ENCODE measurements at places on chromosomes 6 and 20.

- DNase-seq, result no peak
Measured at GRCh38 chr20:22226849-22227700, 357.3 kb downstream of the FOXA2 start.

DNA sequence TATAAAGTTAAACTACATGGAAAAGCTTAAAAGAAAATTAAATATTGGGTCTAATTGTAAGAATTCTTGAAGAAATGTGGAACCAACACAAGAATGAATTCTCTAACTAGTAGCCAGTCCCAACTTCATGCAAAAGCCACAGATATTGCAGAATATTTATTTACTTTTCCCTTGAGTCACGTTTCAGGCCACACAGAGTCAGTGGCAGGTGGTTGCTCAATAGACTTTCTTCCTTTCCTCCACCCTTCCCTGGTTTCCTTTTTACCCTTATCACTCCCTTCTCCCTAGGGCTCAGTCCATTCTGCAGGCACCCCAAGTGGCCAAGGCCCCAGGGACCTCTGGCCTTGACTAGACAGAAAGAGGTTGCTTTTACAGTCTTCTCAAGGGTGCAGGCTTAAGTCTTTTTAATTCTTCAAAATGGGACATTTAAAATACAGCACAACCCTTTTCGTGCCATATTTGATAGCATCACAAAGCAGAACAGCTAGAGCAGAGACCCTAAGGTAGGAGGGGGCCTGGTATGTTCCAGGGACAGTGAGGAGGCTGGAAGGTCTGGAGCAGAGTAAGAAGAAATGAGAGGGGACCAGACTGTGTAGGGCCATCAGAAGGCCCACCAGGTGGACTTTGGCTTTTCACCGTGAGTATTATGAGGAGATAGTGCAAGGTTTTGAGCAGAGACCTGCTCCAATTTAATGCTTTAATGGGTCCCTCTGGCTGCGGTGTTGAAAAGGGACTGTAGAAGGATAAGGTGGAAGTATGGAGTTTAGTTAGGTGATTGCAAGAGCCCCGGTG lies 65.0 kb downstream of the HDDC2 start:
- no peak for DNase-seq

GRCh38 chr20:14916360-14916920 lies 579.0 kb upstream of the FLRT3 start:
- DNase-seq, result no peak

DNA sequence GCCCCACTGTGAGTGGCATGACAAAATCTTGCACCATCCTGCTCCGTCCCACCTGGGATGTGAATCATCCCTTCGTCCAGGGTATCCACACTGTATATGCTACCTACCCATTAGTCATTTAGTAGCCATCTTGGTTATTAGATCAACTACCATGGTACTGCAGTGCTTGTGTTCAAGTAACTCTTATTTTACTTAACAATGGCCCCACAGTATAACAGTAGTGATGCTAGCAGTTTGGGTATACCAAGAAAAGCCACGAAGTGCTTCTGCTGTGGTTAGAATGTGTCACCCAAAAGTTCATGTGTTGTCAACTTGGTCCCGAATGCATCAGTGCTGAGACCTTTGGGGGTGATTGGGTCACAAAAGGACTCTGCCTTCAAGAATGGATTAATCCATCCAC lies 11.7 kb downstream of the OSER1 start:
- no peak for DNase-seq

DNA sequence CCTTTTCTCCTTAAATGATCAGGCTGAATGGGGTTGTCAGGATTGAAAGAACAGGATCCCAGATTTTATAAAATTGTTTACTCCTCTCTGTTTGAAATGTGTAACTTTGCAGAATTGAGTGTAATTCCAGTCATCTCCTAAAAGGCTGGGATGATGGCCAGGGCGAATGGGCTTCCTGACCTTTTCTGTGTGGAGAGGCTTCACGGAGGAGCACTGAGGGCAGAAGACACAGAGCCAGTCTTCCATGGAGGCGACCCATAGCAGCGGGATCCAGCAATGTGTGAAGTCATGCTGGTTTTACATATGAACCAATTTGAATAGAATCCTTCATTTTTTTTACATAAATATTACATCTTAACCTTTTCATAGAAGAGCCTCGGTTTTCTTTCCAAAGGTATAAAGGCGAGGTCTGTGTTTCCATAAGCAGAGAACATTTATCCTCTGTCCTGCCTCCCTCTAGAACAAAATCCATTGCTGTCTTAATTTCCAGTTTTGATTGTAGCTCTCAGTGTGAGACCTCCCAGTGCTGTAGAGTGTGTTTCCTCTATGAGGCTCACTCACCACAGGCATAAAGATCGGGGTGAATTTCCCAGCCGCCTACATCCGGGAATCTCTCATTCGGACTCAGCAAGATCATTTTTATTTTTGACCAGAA lies 369.7 kb upstream of the FLRT3 start:
- DNase-seq, result no peak

DNA sequence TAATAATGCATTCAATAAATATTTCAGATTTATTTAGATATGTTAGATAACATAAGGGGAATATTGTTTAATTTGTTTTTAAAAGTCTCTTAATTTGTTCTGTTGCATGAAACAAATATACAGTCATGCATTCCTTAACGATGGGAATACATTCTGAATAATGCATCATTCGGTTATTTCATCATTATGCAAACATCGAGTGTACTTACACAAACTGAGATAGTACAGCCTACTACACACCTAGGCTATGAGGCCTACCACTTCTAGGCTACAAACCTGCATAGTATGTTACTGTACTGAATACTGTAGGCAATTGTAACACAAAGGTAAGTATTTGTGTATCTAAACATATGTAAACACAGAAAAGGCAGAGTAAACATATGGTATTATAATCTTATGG lies 118.7 kb downstream of the EPHA7 start:
- DNase-seq, result no peak

DNA sequence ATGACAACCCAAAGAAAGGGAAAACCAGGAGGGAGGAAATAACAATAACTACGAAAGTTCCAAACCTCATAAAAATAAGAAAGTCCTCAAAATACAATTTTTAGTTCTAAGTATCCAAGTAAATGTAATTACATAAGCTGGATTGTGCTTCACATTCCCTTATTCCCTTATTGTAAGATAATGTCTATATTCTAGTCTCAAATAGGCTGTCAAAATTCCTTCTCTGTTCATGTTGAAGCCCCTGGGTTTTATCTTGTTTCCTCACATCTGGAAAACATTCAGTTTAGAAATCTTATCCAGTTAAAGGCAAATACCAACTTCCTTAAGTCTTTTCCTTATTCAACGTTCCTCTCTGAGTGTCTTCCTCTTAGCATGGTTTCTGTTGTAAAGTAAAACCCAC lies 282.3 kb downstream of the CD109 start:
- no peak for DNase-seq

GRCh38 chr6:128156321-128157111 lies 255.7 kb upstream of the THEMIS start:
- DNase-seq, result no peak

- no peak for DNase-seq
Measured at GRCh38 chr6:24603241-24603640, 42.8 kb downstream of the KIAA0319 start.

- DNase-seq, result no peak
Measured at GRCh38 chr6:167855825-167856425, 29.2 kb downstream of the AFDN start.

- no peak for DNase-seq
Measured at GRCh38 chr6:118263921-118264486, 284.1 kb upstream of the PLN start.

GRCh38 chr6:123007885-123008284 lies 11.8 kb downstream of the CLVS2 start:
- no peak for DNase-seq

- DNase-seq, result no peak
Measured at GRCh38 chr6:166541876-166542579, 44.5 kb downstream of the RAMACL start.

GRCh38 chr6:99519446-99519845 lies 4.2 kb upstream of the USP45 start:
- no peak for DNase-seq

DNA sequence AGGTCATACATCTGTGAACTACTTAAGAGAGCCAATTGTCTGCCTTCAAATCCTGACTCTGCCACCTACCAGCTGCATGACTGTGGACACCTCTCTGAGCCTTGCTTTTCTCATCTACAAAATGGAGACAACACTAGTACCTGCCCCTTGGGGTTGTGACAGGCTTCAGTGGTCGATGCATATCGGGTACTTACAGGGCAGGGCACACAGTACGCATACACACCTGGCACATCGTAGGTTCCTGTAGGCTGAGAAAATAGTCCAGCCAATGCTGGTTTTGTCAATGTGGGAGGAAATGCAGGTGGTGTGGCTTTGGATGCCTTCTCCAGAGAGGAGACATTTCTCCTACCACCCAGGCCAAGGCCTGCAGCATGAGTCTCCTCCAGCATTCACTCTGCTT lies 2.3 kb downstream of the ADIG start:
- DNase-seq, result no peak

- no peak for DNase-seq
Measured at GRCh38 chr6:165220045-165220444, 89.4 kb downstream of the C6orf118 start.

- DNase-seq, result no peak
Measured at GRCh38 chr20:7843613-7844012, 96.6 kb downstream of the HAO1 start.

DNA sequence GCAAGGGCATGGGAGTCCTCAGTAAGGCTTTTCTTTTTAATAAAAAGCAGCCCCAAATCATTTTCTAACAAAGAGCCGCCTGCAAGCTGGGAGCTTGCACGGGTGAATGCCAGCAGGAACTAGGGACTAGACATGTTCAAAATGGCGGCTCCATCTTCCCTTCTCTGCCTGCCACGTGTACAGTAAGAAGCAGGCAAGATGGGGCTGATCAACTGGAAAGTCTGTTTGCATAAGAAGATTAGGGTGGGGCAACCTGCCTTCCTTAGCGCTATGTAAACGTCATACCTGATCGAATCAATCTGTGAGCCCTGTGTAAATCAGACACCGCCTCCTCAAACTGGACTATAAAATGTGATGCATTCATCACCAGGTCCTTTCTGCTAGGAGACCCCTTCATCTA lies 299.4 kb upstream of the SOX4 start:
- DNase-seq, result no peak

- DNase-seq, result no peak
Measured at GRCh38 chr6:74642101-74642500, 563.8 kb downstream of the COL12A1 start.

DNA sequence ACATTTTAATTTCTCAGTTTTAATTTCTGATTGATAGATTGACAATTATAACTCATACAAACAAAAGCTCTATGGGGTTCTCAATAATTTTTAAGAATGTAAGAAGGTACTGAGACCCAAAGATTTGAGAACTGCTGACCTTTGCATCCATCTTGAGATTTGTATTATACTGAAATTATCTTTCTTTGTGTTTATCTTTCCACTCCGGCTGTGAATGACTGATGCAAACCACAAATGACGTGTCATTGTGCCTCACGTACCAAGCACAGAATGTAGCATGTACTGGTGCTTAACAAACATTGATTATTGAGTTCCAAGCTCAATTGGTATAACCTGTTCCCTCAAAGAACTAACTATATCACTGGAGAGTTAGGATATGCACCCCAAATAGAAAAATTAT lies 152.1 kb upstream of the SMLR1 start:
- DNase-seq, result no peak

DNA sequence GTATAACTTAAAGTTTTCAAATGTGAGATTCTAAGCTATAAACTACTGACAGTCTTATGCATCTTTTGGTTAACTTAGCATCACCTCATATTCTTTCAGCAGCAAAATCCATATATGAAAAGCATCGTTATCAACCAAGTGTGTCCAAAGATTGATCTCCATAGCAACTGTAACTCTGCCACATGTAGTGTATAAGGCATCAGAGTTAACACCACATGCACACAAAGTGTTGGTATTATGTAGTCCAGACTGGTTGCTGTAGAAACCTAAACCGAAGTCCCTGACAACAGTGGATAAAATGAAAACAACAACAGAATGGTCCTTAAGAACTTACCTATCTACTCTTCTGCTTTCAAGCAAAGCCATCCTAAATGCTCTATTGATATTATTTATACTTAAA lies 39.6 kb downstream of the PDSS2 start:
- no peak for DNase-seq

DNA sequence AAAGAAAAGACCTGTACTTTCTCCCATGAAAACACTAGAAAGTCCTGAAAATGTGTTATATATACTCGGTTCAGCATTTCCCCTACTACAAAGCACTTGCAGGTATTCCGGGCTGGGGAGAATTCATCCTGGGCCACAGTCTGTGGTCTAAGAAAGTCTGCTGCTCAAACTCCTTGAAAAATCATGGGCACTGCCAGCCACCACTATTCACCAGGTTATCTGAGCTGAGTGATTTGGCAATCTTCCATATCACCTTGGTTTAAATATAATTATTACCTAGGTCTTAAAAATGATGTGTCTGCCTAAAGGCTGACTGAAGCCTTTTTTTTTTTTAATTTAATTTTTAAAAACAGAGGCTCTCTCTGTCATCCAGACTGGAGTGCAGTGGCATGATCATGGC lies 11.3 kb downstream of the FKBP5 start:
- DNase-seq, result no peak

DNA sequence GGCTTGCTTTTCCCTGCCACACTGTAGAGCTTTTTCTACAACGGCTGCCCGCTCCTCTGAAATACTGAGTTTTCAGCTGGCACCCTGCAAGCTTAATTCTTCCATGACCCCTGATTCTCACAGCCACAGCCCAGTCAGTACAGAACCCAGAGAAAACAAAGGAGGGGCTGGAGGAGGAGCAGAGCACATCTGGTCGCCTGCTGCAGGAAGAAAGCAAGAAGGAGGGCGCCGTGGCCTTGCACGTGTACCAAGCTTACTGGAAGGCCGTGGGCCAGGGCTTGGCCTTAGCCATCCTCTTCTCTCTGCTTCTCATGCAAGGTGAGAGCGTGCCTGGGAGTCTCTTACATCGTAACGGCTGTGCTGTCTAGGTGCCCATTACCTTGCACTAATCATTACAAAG lies 11.3 kb downstream of the DLK2 start:
- DNase-seq, result no peak

- no peak for DNase-seq
Measured at GRCh38 chr6:11194356-11195218, 37.9 kb downstream of the NEDD9 start.

DNA sequence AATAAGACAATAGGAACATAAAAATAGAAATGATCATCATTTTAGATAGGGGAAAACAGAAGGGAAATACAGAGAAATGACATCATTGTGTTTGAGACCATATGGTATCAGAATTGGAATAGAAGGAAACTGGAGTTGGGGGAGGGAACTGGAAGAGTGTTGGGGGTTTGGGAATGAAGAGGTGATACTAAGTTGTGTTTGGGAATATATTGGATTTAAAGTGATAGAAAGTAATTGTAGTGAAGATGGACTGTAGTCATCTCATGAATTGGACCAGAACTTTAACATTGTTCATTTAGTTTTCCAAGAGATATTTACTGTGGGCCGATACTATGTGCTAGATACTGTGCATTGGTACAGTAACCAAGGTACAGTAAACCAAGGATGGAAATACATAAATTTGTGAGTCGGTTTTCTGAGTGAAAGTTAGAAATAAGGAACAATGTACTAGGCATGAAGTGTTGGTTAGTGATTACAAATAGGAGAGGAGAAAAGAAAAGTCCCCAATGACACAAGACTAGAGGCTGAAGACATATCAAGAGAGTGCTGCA lies 32.3 kb downstream of the KCNQ5 start:
- no peak for DNase-seq

Measured in activated T-cell treated with anti-CD3 and anti-CD28 coated beads for 48 hours (primary cell).